Activated naive CD4-positive, alpha-beta T cell treated with Interleukin-2 at 50 U/mL for 16 hours (primary cell): ENCODE measurements at places on chromosomes 4 and X.

GRCh38 chr4:48141048-48141447, 7.0 kb upstream of the TXK start:
- no peak for DNase-seq

DNA sequence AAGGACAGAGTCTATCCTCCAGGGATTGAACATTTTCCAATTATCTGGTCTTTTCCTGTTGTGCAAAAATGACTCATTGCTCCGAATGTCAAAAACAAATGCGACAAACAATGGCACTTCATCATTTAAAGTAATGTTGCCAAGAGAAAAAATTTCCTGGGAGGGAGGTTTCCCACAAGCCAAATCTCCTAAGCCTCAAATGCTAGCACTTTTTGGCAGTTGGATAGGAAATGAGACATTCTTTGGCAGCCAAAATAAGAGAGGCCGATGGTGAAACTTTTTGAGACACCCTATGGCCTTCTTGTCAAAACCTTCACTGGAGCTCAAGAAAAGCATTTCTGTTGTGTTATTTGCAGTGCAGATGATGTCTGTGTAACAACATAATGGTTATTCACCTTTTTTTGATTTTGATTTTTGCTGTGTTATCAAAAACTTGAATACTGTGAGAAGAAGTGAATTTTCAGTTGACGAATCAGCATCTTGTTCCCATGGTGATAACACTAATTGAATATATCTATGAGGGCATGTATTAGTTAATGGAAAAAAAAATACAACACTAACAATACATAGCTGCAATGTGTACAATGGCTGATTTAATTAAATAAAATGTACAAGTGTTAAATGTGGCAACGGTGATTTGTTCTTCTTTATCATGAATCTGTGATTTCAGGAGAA, 333.8 kb downstream of the ANK2 start:
- no peak for DNase-seq

DNA sequence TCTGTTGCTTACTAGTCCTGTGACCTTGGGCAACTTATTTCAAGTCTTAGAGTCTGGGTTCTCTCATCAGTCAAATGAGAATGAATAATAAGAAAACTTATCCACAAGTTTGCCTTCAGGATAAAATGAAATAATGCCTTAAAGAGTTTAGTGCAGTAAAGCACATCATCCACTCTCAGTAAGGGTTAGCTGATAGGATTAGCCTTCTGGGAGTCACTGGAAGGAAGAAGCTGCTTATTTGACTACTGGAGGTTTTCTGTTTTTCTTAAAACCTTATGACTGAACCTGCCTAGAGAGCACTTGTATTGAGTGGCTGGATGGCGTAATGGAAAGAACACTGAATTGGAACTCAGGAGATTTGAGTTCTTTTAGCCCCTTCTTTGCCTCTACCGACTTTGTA, 1.8 kb downstream of the RNF128 start:
- no peak for DNase-seq

DNA sequence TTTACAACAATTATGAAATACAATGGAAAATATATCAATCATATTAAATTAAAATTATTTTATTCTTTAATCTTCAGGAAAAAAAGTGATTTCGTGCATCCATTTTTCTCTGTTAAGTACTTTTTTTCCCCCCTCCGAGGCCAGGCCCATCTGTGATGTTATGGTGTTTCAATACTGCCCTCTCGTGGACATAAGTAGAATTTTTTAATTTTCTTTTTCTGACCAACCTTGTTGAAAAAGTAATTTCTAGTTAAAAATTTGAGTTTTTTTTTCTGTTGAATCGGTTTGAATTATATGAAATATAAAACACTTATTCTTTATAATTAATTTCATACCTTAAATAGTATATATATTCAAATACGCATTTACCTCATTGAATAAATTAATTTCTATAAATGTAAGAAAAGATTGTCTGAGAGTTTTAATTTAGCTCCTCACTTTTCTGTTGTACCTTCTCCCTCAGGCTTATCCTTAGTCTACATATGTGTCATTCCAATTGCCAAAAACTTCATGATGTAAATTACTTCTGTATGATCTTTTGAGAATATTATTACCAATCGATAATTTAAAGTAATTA, 175.8 kb upstream of the TECRL start:
- no peak for DNase-seq

DNA sequence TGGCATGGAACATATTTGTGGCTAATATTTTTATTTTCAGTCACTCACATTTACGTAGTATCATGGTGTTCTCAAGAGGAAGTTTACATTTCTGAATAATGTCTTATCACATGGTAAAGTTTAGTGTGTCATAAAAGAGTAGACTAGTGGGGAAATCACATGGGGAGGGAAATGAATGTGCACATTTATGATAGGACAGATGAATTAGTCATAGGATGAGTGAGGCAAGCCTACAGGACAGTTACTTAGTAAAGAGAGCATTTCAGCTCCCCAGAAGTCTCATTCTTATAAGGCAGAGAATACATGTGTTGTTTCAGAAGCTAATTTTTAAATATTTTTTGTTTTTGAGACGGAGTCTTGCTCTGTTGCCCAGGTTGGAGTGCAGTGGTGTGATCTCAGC, 6.2 kb downstream of the GK start:
- no peak for DNase-seq
